Vagina (tissue), 2 donors: ENCODE measurements at places on chromosomes 2 and 18. TPM values are rescaled to one million over a fixed set of nuclear protein-coding genes. Genes with fewer than 3 reads are reported as not detected.

ABCB6 gene
- 23.8 TPM for total RNA-seq

LYG2 gene
- not detected for total RNA-seq

DNA sequence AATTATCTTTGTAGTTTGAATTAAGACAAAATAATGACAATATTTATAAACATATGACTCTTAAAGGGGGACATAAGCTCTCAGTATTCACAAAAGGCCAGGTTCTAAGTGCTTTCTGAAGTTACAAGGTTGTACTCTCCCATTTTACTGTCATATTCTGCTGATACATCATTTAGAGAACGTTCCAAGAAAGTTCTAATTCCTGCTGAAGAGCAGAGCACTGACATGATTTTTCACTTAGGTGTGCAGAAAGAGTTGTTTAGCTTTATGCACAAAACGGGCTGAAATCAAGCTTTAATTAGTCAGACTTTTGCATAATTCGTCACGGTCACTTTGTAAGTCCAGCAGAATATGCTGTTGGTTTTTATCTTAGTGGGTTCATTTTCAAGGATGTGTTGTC lies 37.3 kb downstream of the ADAM23 start:
- H3K27ac ChIP-seq = no peak overlapping the region
- no peak for DNase-seq
- H3K36me3 ChIP-seq = no peaks in the 10 kb centered on the region
- H3K27me3 ChIP-seq = no peaks in the 10 kb centered on the region

- peaks cover 41% of the 10 kb centered on the region for H3K4me1 ChIP-seq
- peak overlapping the region; percentile 59 for H3K27ac ChIP-seq
- no peak overlapping the region for H3K4me3 ChIP-seq
- DNase-seq = peak; percentile 84
These were observed 99.4 kb downstream of the TWIST2 start for GRCh38 chr2:238947243-238947760.

- H3K27ac ChIP-seq = no peak overlapping the region
- no peak for DNase-seq
- no peak overlapping the region for H3K4me3 ChIP-seq
These were observed 90.7 kb upstream of the GCFC2 start for GRCh38 chr2:75801234-75801982.

DNA sequence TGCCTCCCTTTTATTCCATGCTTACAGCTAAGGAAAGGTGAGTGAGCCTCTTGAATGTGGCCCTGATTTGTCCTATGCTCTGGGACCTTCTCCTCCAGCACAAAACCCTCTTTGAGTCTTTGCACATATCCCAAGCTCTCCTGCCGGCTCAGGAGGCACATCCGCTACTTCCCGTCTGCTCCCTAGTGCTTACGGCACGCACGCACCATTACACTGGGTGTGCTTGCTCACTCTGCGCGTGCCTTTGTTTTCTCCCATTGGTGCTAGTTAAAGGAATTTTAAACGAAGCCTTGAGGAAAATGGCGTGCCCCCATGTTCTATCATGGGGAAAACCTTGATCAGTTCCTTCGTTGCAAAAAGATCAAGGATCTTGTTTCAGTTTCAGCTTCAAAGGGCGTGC lies 7.9 kb upstream of the DGKD start:
- no peak overlapping the region for H3K4me3 ChIP-seq
- no peaks in the 10 kb centered on the region for H3K36me3 ChIP-seq
- H3K4me1 ChIP-seq = no peaks in the 10 kb centered on the region

DNA sequence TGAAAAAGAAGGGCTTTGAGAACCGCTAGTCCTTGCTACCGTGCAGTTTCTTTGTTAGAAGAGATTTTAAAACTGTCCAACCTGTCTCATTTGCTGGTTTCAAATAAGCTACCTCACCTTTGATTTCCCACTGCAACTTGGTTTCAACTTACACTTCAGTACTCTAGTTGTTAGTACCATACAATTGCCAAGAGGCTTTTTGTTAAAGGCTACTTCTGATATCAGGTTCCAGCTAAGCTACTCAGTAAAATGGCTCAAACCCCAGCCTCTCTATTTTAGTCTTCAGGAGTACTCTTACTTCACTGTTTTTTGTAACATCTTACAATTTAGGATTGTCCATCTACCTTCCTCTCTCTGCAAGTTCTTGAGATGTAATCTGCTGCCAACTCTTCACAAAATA lies 91.6 kb downstream of the INO80D start:
- no peak for DNase-seq
- H3K27me3 ChIP-seq = no peaks in the 10 kb centered on the region
- no peak overlapping the region for H3K27ac ChIP-seq
- no peak overlapping the region for H3K4me3 ChIP-seq

KCNG2 gene
- total RNA-seq = not detected

DNA sequence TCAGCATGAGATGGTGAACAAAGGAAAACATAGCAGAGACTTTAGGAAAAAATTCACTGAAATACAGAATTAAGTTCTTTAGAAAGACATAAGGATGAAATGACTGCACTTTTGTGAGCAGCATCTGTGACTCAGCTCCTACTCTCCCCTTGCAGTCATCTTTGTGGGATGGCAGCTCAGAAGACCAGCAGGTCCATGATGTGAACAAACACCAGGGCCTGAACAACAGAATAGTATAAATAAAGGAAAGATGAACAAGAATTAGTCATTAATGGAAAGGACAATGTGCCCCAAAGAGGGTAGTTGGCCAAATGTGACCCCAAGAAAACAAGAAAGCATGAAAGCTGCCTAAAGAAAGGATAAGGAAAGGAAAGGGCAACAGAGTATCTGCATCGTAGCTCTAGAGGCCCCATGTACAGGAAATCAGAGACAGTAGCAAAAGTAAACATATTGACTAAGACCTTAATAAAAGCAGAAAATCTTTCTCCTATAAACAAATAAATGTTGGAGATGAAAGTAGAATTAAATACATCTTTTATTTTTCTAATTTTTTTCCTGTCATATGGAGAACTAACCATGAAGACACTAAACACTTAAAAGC lies 318.0 kb downstream of the ZEB2 start:
- H3K36me3 ChIP-seq = no peaks in the 10 kb centered on the region
- H3K4me3 ChIP-seq = no peak overlapping the region
- DNase-seq = no peak
- no peaks in the 10 kb centered on the region for H3K27me3 ChIP-seq
- no peaks in the 10 kb centered on the region for H3K4me1 ChIP-seq
- no peak overlapping the region for H3K27ac ChIP-seq

- no peaks in the 10 kb centered on the region for H3K27me3 ChIP-seq
- no peak for DNase-seq
- H3K27ac ChIP-seq = no peak overlapping the region
- H3K4me1 ChIP-seq = no peaks in the 10 kb centered on the region
- H3K36me3 ChIP-seq = no peaks in the 10 kb centered on the region
These were observed 18.9 kb downstream of the SLC8A1 start for GRCh38 chr2:40432921-40433483.

EPAS1 gene
- total RNA-seq = 222 TPM

- no peaks in the 10 kb centered on the region for H3K36me3 ChIP-seq
- DNase-seq = no peak
- no peaks in the 10 kb centered on the region for H3K27me3 ChIP-seq
- no peak overlapping the region for H3K4me3 ChIP-seq
- no peaks in the 10 kb centered on the region for H3K4me1 ChIP-seq
These were observed 122.6 kb downstream of the METTL4 start for GRCh38 chr18:2448565-2449151.

ELOA2 gene
- total RNA-seq = not detected

DNA sequence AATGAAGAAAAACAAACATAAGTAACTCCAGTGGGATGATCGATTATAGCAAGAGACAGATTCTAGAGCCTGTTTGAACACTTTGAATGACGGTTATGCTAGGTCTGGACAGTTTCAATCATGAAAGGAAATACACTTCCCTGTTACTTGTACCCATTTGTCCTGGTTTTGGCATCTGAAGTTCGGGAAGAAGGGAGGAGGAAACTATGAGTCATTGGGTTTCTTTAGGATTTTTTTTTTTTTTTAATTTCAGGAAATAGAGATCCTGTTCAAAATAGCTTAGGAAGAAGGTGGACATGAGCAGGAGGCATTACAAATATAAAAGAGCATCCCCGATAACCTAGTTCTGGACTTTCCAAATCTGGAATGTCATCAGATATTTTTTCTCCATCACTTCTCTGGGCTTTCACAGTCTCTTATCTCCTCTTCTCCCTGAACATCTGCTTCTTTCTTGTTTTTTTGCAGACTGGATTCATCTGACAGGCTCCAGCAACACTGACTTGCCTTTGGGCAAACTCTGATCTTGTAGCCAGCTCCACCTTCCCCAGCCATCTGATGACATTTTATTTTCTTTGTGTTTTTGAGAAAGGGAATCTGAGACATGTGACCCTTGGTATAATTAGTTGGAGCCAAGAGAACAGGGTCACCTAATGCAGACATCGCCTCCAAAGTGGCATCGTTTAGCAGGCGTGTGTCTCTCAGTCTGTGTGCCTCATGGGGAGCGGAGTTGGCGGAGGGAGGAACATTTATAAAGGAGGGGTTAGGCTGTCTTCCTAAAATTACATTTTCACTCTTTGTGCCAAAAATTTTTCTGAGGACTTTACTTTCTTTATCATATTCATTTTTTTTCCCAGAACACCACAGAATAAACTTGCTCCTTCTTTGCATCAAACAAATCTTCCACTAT lies 195.3 kb upstream of the EPHA4 start:
- no peaks in the 10 kb centered on the region for H3K4me1 ChIP-seq
- DNase-seq = no peak
- H3K36me3 ChIP-seq = no peaks in the 10 kb centered on the region
- H3K27ac ChIP-seq = no peak overlapping the region

DNA sequence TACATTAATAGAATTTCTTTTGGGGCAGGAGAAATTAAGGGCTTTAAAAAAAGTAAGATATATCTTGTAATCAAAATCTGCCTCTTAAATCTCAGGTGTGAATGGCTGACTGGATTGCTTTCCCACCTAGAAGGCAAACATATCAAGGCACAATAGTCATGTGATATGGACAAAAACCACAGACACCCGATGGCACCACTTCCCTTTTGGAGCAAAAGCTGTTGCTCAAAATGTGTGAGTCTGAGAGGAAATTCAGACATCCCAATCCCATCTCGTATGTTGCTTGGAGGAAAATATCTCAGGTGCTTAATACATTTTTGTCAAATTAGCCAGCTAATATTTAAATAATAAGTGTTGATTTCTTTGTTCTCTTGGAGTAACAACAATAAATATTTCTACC lies 120.7 kb downstream of the KCNF1 start:
- no peak overlapping the region for H3K27ac ChIP-seq
- no peaks in the 10 kb centered on the region for H3K36me3 ChIP-seq
- no peak overlapping the region for H3K4me3 ChIP-seq
- DNase-seq = peak; percentile 22

ACAA2 gene
- total RNA-seq = 50.6 TPM

- H3K4me3 ChIP-seq = peak overlapping the region; percentile 88
- H3K4me1 ChIP-seq = peaks cover 74% of the 10 kb centered on the region
- no peaks in the 10 kb centered on the region for H3K36me3 ChIP-seq
- DNase-seq = no peak
These were observed 63.9 kb downstream of the LRRFIP1 start for GRCh38 chr2:237691029-237691907.

DNA sequence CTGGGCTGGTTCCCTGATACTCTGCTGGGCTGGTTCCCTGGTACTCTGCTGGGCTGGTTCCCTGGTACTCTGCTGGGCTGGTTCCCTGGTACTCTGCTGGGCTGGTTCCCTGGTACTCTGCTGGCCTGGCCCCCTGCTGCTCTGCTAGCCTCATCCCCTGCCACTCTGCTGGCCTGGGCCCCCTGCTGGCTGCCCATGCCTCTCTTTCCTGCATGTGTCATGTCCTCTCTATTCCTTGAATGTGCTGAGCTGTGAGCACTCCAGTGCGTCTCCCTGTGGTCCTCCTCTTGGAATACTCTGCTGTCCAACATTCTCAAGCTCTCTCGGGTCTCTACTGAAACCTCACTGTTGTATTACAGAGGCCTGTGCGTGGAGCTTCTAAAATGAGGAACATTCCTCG lies 216.3 kb downstream of the RNF144A start:
- no peak overlapping the region for H3K27ac ChIP-seq
- no peaks in the 10 kb centered on the region for H3K4me1 ChIP-seq
- no peak for DNase-seq
- H3K36me3 ChIP-seq = no peaks in the 10 kb centered on the region

NCK2 gene
- total RNA-seq = 45.9 TPM

MTCL1 gene
- total RNA-seq = 23.6 TPM

- H3K4me1 ChIP-seq = peaks cover 21% of the 10 kb centered on the region
- no peaks in the 10 kb centered on the region for H3K36me3 ChIP-seq
- no peak overlapping the region for H3K27ac ChIP-seq
These were observed 263.1 kb downstream of the TNS1 start for GRCh38 chr2:217739741-217740140.

GRCh38 chr2:170475878-170476277 lies 239.3 kb upstream of the SP5 start:
- no peak overlapping the region for H3K4me3 ChIP-seq
- no peaks in the 10 kb centered on the region for H3K36me3 ChIP-seq
- no peak for DNase-seq
- no peak overlapping the region for H3K27ac ChIP-seq
- H3K27me3 ChIP-seq = no peaks in the 10 kb centered on the region
- no peaks in the 10 kb centered on the region for H3K4me1 ChIP-seq

ASPRV1 gene
- 0.49 TPM for total RNA-seq

DNA sequence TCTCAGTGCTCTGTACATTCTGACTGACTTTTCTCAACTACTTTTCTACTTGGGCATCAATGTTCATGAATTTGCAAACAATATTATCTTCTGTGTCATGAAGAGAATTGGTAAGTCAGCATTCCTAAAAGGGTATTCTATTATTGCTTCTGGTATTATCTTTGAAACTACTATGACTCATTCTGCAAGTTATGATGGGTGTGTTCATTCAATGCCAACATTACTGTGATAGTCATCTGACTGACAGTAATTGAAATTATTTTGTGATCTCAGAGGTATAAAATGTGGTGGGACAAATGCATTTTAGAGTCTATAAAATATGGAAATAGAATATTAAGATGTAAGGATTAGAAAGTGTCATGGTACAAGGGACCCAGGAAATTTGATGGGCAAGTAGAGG lies 736.0 kb upstream of the CELF4 start:
- no peak overlapping the region for H3K27ac ChIP-seq
- no peaks in the 10 kb centered on the region for H3K4me1 ChIP-seq
- no peak for DNase-seq

- DNase-seq = no peak
- H3K4me1 ChIP-seq = peaks cover 33% of the 10 kb centered on the region
- H3K27ac ChIP-seq = peak overlapping the region; percentile 93
- H3K4me3 ChIP-seq = no peak overlapping the region
- H3K36me3 ChIP-seq = no peaks in the 10 kb centered on the region
These were observed 1.1 kb upstream of the MOB4 start for GRCh38 chr2:197514754-197515153.

GRCh38 chr18:58367425-58368140 lies 261.3 kb downstream of the ALPK2 start:
- H3K4me3 ChIP-seq = no peak overlapping the region
- H3K4me1 ChIP-seq = no peaks in the 10 kb centered on the region
- H3K27ac ChIP-seq = no peak overlapping the region
- no peaks in the 10 kb centered on the region for H3K36me3 ChIP-seq
- H3K27me3 ChIP-seq = no peaks in the 10 kb centered on the region
- DNase-seq = no peak

- H3K4me3 ChIP-seq = no peak overlapping the region
- no peak for DNase-seq
- H3K27me3 ChIP-seq = no peaks in the 10 kb centered on the region
- H3K36me3 ChIP-seq = no peaks in the 10 kb centered on the region
These were observed 84.1 kb downstream of the LDLRAD4 start for GRCh38 chr18:13302457-13303225.

KIF1A gene
- total RNA-seq = 6.1 TPM
